ENCODE measurements at places on chromosomes 5 and 9. TPM values are rescaled to one million over a fixed set of nuclear protein-coding genes. Genes with fewer than 3 reads are reported as not detected.

GRCh38 chr5:1508659-1509290 lies 15.0 kb downstream of the LPCAT1 start:
- no peak overlapping the region for H3K27ac ChIP-seq
- no peak overlapping the region for H3K4me3 ChIP-seq
- H3K36me3 ChIP-seq: peaks cover 42% of the 10 kb centered on the region

GRCh38 chr9:113547501-113547900 lies 84.0 kb downstream of the RGS3 start:
- H3K4me1 ChIP-seq: peaks cover 34% of the 10 kb centered on the region
- H3K4me3 ChIP-seq: no peak overlapping the region

DNA sequence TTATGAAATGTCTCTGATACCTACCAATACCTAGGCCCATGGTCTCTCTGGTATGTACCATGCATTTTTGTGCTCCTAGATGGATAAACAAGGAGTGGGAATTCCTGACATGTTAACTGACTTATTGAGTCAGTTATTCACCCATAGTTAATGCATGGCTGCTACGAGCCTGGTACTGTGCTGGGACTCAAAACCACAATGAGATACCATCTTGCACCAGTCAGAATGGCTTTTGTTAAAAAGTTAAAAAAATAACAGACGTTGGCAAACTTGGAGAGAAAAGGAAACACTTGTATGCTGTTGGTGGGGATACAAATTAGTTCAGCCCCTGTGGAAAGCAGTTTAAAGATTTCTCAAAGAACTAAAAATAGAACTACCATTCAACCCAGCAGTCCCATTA lies 293.8 kb downstream of the OSTF1 start:
- H3K27ac ChIP-seq: no peak overlapping the region
- no peaks in the 10 kb centered on the region for H3K27me3 ChIP-seq
- no peak for DNase-seq
- H3K4me1 ChIP-seq: no peaks in the 10 kb centered on the region
- no peak overlapping the region for H3K4me3 ChIP-seq

DNA sequence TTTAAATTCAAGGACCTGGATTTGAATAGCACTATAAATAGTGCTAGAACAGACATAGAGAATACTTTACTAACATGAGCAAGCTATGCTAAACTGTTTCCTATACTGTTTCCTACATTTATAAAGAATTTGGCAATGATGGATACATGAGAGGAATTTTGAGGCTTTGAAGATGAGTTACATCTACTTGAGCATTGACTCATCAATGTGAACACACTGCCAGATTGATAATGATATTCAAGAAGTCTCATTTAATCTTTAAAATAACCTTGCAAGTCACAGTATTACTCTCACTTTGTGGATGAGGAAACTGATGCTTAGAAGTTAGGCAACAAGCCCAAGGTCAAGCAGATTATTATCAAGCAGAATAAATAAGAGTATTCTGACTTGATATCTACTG lies 281.9 kb downstream of the DNAH5 start:
- no peak overlapping the region for H3K27ac ChIP-seq
- H3K27me3 ChIP-seq: no peaks in the 10 kb centered on the region
- no peaks in the 10 kb centered on the region for H3K4me1 ChIP-seq
- no peak for DNase-seq
- H3K4me3 ChIP-seq: no peak overlapping the region

DNA sequence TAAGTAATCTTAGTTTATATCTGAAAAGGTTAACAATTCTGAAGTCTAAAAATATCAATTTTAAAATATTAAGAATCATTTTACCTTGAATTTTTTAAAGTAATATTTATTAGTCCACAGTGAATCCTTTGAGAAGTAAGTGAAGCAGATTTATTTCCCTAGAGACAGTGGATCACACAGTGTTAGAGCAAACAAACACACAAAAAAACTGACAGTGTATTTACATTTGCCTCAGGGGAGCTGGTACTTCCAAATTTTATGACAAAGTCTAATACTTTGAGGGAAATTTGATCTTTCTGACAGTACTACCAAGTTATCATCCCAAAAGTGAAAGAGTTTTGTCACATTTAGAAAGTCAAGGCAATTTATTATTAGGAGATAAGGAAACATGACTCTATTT lies 1750.6 kb upstream of the CDH9 start:
- H3K36me3 ChIP-seq: no peaks in the 10 kb centered on the region
- no peaks in the 10 kb centered on the region for H3K27me3 ChIP-seq
- no peak overlapping the region for H3K4me3 ChIP-seq
- H3K4me1 ChIP-seq: no peaks in the 10 kb centered on the region
- no peak for DNase-seq

DNA sequence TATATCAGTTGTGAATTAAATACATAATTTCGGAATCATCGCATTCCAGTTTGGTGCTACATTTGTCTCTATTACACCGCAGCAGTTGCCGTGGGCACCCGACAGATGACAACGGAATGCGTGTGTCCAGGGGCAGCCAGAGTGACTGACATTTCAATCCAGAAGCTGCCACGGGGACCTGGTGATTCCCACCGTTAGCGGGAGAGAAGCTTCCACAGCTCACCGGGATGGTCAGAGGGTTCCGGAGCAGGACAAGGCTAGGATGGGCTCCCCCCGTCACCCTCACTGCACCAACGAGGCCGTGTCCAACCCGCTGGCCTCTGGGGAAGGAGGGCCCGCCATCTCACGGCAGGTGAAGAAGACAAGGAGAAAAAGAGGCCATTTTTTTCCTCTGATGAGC lies 86.8 kb downstream of the GTF3C4 start:
- H3K27ac ChIP-seq: no peak overlapping the region
- no peaks in the 10 kb centered on the region for H3K4me1 ChIP-seq
- H3K4me3 ChIP-seq: no peak overlapping the region
- H3K27me3 ChIP-seq: peaks cover 22% of the 10 kb centered on the region

DNA sequence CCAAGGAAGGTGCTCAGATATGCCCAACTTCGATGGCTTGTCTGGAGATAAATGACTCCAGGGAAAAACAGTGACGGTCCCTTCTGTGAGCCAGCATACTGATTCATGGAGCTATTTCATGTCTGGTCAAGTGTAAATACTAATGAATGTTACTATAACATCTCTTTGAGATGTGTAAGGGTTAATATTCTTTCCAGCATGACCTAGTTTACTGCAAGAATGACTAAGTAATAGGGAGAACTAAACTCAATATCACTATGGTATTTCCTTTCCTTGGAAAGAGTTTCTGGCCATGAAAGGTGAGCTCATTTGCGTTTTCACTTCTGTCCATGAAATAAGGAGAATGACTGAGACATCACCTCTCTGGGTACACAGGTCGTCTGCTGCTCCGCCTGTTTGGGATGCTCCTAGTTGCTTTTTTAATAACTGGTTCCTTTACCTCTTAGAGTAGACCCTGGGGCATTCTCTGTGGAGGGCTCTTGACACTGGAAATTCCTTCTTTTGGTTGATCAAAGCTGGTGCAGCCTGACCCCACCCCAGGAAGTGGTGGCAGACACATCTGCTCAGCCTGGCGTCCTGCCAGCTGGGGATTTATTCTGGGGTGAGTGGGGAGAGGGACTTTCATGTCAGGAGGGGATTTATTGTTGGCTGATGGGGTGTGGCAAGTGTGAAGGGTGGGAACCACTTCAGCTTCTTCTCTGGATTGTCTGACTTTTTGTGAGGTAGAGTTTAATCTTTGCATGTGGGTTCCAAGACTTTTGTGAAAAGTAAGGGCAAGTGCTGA lies 250.0 kb upstream of the MPDZ start:
- H3K36me3 ChIP-seq: no peaks in the 10 kb centered on the region
- no peak overlapping the region for H3K4me3 ChIP-seq
- no peak overlapping the region for H3K27ac ChIP-seq
- no peaks in the 10 kb centered on the region for H3K27me3 ChIP-seq
- DNase-seq: no peak

DNA sequence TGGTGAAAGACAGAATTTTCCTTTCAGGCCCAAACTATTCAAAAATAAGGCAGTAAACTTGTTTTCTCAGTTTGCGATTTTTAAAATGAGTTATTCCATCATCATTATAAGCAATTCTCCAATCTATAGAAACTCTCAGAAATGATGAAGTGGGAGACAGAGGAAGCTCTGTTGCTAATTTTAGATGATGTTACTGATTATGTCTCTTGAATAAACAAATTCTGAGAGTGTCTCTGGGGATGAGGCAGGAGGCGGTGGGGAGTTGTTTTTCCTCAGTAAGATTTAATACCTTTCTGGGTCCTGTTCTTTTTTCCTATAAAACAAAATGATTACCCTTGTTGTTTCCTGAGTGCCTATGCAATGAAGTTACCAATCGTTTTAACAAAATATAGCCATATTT lies 43.9 kb upstream of the TEX48 start:
- no peak overlapping the region for H3K4me3 ChIP-seq
- H3K27ac ChIP-seq: no peak overlapping the region
- H3K27me3 ChIP-seq: no peaks in the 10 kb centered on the region

GRCh38 chr5:109529520-109529919 lies 119.7 kb upstream of the PJA2 start:
- H3K4me3 ChIP-seq: no peak overlapping the region
- no peaks in the 10 kb centered on the region for H3K27me3 ChIP-seq
- no peak for DNase-seq
- no peak overlapping the region for H3K27ac ChIP-seq
- H3K4me1 ChIP-seq: no peaks in the 10 kb centered on the region

DNA sequence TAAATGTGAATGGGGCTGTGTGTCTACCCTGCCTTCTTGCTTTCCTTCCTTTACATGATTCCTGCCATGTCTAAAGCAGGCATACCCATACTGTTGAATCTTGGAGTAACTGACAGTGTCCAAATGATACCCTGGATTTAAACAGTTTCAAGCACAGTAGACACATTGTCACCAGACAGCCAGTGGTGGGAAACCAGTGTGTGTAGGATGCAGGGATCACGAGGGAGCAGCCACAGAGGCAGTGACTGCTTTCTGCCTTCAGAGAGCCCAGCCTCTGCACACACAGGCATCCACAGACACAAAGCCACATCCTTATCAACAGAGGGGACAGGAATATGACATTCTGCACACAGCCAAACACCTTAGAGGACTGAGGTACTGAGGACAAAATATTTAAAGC lies 184.2 kb upstream of the TBCA start:
- peaks cover 25% of the 10 kb centered on the region for H3K27me3 ChIP-seq
- no peak overlapping the region for H3K27ac ChIP-seq
- H3K4me3 ChIP-seq: no peak overlapping the region
- no peak for DNase-seq

- no peak for DNase-seq
- H3K4me1 ChIP-seq: peaks cover 7% of the 10 kb centered on the region
- H3K27me3 ChIP-seq: no peaks in the 10 kb centered on the region
Measured at GRCh38 chr9:21607576-21607975, 125.5 kb upstream of the IFNE start.

- no peak overlapping the region for H3K4me3 ChIP-seq
- H3K4me1 ChIP-seq: no peaks in the 10 kb centered on the region
- no peaks in the 10 kb centered on the region for H3K36me3 ChIP-seq
- H3K27me3 ChIP-seq: no peaks in the 10 kb centered on the region
Measured at GRCh38 chr9:99561509-99561917, 260.2 kb upstream of the NR4A3 start.

DNA sequence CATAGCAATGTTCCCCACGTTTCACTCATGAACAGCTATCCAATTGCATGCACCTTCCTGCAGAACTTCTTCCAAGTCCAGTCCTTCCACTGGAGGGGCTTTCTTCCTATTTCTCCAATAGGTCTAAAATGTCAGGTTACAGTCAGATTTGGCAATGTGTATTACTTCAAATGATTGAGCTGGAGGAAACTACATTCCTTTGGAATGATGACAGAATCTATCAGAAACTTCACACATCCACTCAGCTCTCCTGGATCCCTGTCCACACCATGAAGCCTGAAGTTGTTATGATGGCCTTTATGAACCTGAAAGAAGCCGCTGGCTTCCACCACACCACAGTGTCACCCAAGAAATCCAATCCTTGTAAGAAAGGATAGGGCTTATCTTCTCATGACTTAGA lies 32.2 kb downstream of the FBXW2 start:
- peaks cover 55% of the 10 kb centered on the region for H3K36me3 ChIP-seq
- DNase-seq: no peak
- no peaks in the 10 kb centered on the region for H3K27me3 ChIP-seq
- H3K4me3 ChIP-seq: no peak overlapping the region

Gene TEX48
- not detected for total RNA-seq

Gene C9orf152
- not detected for total RNA-seq

Gene PCDHGA3
- total RNA-seq: not detected

Gene MRPL41
- total RNA-seq: 47.5 TPM

Gene BNC2
- total RNA-seq: 0.59 TPM

Gene GLDC
- total RNA-seq: 0.21 TPM

Gene RAI14
- total RNA-seq: 0.73 TPM

Gene HAPLN1
- total RNA-seq: not detected
